ENCODE measurements at places on chromosomes 16 and 17.

GRCh38 chr17:27496005-27496404, 39.8 kb downstream of the KSR1 start:
- no peak for DNase-seq

GRCh38 chr17:63985387-63986140, 12.6 kb upstream of the PRR29 start:
- DNase-seq, result no peak

- DNase-seq, result no peak
Measured at GRCh38 chr16:83005653-83006160, 378.9 kb downstream of the CDH13 start.

GRCh38 chr16:69327585-69328310, 2.6 kb downstream of the PDF start:
- no peak for DNase-seq

GRCh38 chr17:79466562-79467350, 144.1 kb downstream of the RBFOX3 start:
- no peak for DNase-seq

DNA sequence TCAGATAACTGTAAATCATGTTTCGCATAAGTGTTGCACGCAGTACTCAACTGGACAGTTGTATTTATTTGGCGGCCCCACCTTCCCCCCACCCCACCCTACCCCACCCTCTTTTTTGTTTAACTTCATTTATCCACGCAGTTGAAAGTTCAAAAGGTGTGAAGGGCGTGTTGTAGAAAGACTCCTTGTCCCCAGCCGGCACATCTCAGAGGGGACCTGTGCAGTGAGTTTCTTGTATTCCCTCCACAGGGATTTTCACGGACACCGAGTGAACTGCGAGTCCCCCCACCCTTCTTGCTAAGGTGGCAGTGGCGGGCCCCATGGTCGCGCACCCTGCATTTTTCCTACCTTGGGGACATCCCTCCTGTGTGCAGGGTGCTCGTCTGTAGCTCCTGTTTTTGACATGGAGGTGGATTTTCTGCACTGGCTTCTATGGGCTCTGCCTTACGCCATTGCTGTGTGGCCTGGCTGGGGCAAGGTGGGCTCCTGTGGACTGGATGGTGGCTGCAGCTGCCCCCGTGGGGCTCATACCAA, 36.2 kb downstream of the ADCY7 start:
- DNase-seq, result no peak

- peak; percentile 36 for DNase-seq
Measured at GRCh38 chr16:57475711-57476339, 10.5 kb downstream of the DOK4 start.

DNA sequence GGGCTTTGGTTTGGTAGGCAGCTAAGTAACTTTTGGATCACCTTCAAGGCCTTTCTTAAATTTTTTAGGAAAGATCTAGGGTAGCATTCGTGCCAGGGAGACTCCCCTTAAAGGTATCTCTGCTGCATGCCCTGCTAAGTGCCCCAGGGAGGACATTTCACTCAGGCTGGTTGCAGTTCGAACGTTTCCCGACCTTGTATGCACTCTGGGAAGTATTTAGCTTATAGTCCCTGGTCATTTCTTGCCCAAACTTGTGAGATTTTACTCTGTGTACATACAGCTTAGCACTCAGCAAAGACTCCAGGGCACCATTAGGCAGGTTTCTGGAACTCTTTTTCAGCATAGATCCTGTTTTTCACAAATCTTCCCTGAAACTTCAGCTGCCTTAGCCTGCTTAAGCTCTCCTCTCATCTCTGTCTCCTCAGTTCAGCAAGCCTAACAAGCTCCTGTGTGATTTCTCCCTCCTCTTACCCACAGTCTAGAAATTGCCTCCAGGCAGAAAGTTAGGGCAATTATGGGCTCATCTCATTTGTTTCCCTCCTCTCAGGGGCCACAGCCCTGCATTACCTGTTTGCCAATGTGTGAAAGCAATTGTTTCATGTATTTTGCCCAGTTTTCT, 84.6 kb downstream of the MRTFB start:
- no peak for DNase-seq

- no peak for DNase-seq
Measured at GRCh38 chr17:31394544-31394943, 3.1 kb downstream of the RAB11FIP4 start.
